ENCODE measurements at places on chromosomes 2 and 18.

- DNase-seq: no peak
Measured at GRCh38 chr2:232997749-232998665, 15.0 kb downstream of the NGEF start.

DNA sequence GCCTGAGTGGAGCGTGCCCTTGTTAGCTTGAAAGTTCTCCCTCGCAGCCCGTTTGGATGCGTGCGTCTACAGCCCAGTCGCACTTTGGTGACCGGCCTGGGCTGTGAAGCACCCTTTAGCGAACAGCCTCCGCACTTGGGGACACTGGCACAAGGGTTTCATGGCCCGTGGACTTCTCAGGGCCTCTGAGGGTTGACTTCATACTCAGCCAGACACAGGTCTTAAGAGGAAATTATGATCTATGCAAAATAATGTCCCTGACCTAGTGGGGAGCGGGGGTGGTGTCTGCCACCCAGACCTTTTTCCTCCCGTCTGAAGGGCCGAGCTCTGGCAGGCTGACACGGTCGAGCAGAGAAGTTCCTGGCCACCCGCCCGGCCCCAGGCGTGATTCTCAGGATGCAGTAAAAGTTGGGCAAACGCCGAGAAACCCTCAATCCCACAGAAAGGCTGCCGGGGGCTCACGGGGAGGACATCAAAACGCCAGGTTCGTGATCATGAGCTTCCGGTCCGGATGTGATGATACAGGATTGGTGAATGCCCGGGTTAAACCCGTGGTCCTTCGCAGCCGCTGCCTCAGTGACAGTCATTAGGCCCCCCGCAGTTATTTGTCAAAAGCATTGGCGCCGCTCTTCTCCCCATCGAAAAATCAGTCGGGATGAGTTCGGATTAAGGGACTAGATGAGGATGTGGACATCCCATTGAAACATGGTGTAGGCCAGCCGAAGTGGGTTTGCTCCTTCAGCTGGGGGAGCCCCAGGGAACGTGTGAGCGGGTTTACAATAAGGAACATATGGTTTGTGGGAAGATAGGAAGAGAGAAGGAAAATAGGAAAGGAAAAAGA is 3.6 kb upstream of the PAX3 start:
- DNase-seq: no peak

DNA sequence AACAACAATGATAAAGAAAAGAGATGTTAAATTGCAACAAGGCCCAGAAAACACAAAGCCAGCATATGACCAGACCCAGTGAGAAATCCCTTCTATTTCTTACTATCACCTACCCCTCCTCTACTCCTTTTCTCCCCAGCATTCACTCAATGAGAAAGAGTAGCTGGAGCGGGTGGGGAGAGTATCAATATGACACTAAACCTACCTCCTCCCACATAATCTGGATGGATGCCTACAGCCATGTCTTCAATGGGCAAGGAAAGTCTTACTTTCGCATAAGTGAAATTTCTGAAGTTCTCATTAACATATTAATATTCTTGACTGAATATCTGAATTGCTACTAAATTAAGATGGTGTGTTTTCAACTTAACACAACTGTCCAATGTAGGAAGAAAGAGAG is 78.2 kb downstream of the AFF3 start:
- DNase-seq: no peak

GRCh38 chr2:47300609-47301276 is 102.2 kb upstream of the MSH2 start:
- DNase-seq: no peak

GRCh38 chr2:10258726-10259125 is 44.0 kb upstream of the HPCAL1 start:
- DNase-seq: no peak

All from globus pallidus (tissue), 1 donor.